Kidney (tissue), 22 donors: ENCODE measurements at places on chromosomes 16 and 17. TPM values are rescaled to one million over a fixed set of nuclear protein-coding genes. Genes with fewer than 3 reads are reported as not detected.

- H3K27ac ChIP-seq, result no peak overlapping the region
- H3K27me3 ChIP-seq, result no peaks in the 10 kb centered on the region
- H3K4me3 ChIP-seq, result no peak overlapping the region
- no peak for DNase-seq
- no peaks in the 10 kb centered on the region for H3K4me1 ChIP-seq
Measured at GRCh38 chr17:79982986-79983385, 52.7 kb downstream of the TBC1D16 start.

- no peaks in the 10 kb centered on the region for H3K36me3 ChIP-seq
- no peak for DNase-seq
- no peak overlapping the region for H3K4me3 ChIP-seq
Measured at GRCh38 chr17:18027280-18027679, 11.7 kb downstream of the ATPAF2 start.

The CCL4 gene
- total RNA-seq, result 5.1 TPM

The CTRL gene
- 0.69 TPM for total RNA-seq

GRCh38 chr16:84754956-84755672 is 55.3 kb downstream of the USP10 start:
- H3K36me3 ChIP-seq, result no peaks in the 10 kb centered on the region
- no peak for DNase-seq
- H3K4me1 ChIP-seq, result peaks cover 8% of the 10 kb centered on the region
- H3K4me3 ChIP-seq, result no peak overlapping the region
- H3K27ac ChIP-seq, result no peak overlapping the region

- no peak overlapping the region for H3K4me3 ChIP-seq
- H3K27me3 ChIP-seq, result no peaks in the 10 kb centered on the region
- H3K27ac ChIP-seq, result no peak overlapping the region
- H3K4me1 ChIP-seq, result no peaks in the 10 kb centered on the region
- H3K36me3 ChIP-seq, result no peaks in the 10 kb centered on the region
- no peak for DNase-seq
Measured at GRCh38 chr17:65917560-65917959, 274.4 kb downstream of the CEP112 start.

The MT1M gene
- total RNA-seq, result 27.9 TPM

DNA sequence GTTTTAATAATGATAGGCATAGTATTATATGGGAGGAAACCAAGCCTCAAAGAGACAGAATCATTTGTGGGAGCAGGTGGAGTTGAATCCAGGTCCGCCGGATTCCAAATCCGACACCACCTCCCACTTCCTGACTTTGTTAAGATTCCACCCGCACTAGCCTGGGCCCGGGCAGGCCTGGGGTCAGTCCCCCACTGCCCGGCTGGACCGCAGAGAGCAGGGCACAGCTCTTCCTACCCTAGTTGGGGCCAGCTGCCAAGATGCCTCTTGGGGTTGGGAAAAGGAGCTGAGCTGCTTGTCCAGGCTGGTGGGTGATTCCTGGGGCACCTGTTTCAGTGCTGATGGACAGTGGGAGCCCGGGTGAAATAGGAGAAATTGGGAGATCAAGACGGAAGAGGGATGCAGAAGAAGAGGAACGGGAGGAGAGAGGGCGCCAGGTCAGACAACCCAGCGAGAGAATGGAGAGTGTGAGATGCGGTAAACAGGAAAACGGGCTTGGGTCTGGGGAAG is 53.9 kb downstream of the OR1D5 start:
- no peaks in the 10 kb centered on the region for H3K36me3 ChIP-seq
- H3K27me3 ChIP-seq, result no peaks in the 10 kb centered on the region
- H3K27ac ChIP-seq, result no peak overlapping the region
- H3K4me1 ChIP-seq, result peaks cover 4% of the 10 kb centered on the region

GRCh38 chr17:47895347-47895855 is 635 bp upstream of the SP2 start:
- peak overlapping the region; percentile 98 for H3K4me3 ChIP-seq
- no peaks in the 10 kb centered on the region for H3K27me3 ChIP-seq
- DNase-seq, result no peak
- peak overlapping the region; percentile 90 for H3K27ac ChIP-seq

- peaks cover 2% of the 10 kb centered on the region for H3K36me3 ChIP-seq
Measured at GRCh38 chr17:37610971-37611370, 1.8 kb upstream of the SYNRG start.

The G6PC1 gene
- 0.16 TPM for total RNA-seq
